ENCODE measurements at places on chromosomes 2 and 18. TPM values are rescaled to one million over a fixed set of nuclear protein-coding genes. Genes with fewer than 3 reads are reported as not detected.

PAX3 gene
- total RNA-seq, result 19.3 TPM

SPP2 gene
- not detected for total RNA-seq

SRBD1 gene
- 5.3 TPM for total RNA-seq

FTCDNL1 gene
- total RNA-seq, result 22.4 TPM

CROCC2 gene
- total RNA-seq, result not detected

CHRNA1 gene
- 160 TPM for total RNA-seq

MPP4 gene
- total RNA-seq, result 0.34 TPM

CFC1 gene
- total RNA-seq, result not detected

SPATA3 gene
- total RNA-seq, result not detected

DNA sequence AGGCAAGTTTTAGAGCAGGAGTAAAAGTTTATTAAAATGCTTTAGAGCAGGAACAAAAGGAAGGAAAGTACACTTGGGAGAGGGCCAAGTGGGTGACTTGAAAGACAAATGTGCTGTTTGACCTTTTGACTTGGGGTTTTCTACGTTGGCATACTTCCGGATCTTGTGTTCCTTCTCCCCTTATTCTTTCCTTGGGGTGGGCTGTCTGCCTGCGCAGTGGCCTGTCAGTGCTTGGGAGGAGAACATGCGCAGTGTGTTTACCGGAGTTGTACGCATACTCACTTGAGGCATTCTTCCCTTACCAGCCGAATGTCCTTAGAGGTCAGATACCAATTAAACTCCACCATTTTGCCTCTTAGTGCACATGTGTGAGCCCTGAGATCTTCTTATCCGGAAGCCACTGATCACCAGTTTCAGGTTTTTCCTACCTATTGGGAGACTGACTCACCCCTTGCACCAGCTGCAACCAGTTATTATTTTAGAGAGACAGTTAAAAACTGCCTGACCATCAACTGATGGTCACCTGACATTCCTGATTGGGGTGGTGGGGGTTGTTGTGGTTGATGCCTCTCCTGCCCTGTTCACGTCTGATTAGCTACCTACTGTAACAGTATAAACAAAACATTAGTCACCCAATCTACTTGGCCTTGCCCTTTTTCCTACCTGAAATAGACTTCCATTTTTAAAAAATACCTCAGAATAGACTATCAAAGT lies 67.5 kb downstream of the NYAP2 start:
- DNase-seq, result no peak

GRCh38 chr2:220783671-220784070 lies 788.4 kb downstream of the EPHA4 start:
- DNase-seq, result no peak

DNA sequence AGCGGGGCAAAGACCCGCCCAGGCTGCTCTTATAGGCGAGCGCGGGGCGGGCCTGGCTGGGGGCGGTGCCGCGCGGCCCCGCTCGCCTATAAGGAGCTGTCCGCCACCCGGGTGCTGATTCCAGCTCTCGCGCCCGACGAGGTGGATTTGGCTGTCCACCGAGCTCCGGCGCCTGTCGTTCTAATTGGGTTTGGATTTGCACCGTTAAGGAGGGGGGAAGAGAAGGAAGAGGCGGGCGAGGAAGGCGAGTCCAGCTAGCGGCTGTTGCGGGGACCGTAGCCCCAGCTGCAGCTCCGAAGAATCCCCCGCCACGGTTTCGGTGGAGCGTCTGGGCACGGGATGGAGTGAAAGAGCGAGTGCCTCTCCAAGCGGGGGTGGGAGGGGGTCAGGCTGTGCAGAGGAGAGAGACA lies at the start of gene CNTNAP5:
Gene CNTNAP5, plus strand, starts transcription at position 117 of the 410 bp plus-strand sequence. CDS start 364 bp downstream, outside the sequence.
- peak; percentile 65 for DNase-seq

DNA sequence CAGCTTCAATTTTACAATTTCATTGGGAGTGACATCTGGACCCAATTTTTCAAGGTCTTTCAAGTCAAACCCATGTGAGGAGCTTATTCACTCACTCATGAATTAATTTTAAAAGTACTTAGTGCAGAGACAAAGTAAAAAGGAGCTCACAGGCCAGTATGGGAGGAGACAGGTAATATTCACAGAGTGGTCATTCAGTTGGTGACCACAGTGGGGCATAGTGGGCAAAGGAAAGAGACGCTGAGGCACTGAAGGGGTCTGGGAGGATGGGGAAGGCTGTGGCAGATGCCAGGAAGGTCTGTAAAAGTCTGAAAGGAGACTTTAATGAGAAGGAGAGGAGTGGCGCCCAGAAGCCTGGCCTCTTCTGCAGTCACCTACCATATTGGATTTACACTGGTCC lies 76.0 kb downstream of the CD8B2 start:
- DNase-seq, result no peak

DNA sequence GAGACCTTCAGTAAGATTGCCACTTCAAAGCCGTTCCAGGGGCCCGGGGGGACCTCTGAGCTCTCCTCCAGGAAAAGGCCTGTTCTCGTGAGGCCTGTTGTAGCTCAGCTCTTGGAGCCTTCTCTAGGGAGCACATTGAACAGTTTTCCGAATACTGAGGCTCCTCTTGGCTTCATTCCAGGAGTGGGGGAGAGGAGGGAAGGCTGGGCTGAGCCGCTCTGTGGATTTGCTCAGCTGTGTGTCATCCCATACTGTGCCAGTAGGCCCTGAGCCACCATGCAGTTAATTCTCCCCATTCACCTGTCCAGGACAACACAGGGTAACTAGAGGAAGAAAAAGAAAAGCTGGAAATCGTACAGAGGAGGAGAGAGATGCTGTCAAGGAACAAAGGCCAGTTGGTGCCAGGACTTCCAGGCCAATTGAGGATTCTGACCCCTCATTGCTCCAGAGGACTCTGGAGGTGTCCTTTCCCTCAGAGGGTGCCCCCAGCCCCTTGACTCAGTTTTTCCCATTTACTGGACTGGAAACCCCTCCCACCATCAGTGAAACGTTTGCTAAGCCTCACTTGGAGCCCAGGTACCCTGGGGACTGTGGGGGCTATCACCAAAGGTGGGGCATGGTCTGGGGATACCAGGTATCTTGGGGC lies 41.4 kb downstream of the HS1BP3 start:
- DNase-seq, result no peak

DNA sequence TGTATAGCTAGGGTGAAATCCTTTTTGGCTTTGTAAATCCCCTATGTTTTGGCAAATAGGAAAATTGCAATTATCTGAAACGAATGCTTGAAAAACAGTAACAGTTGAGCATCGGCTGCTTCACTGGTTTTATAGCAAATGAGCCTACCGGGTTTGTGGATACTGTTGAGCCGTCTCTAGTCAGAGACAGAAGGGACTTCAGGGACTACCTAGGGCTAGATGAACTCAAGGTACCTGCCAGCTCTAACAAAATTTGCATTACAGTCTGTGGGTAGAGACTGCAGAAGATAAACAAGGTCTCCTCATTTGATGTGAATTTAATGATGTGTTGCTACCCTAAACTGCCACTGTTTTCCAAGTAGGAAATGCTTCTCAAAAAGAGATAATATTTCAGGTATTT lies 101.1 kb downstream of the EML6 start:
- DNase-seq, result no peak

DNA sequence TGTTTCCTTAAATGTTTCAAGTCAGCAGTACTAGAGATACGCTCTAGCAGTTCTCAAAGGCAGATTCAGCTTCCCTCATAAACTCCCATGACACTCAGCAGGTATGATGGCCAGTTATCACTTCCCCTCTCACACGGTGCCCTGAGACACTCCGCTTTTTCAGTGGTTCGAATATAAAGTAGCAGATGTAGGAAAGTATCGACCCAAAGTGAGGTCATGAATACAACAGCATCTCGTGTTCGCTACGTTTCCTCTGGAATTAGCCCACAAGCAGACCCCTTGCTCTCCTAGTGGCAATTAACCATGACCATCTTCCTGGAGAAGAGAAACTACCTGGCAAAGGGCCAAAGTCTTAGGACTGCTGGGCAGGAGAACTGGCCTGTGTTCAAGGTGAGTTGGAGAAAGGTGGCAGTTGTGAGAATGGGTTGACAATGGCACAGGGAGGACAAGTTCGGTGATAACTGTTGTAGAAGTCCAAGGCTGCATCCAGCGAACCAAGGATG lies 9.3 kb upstream of the AGBL5 start:
- no peak for DNase-seq

DNA sequence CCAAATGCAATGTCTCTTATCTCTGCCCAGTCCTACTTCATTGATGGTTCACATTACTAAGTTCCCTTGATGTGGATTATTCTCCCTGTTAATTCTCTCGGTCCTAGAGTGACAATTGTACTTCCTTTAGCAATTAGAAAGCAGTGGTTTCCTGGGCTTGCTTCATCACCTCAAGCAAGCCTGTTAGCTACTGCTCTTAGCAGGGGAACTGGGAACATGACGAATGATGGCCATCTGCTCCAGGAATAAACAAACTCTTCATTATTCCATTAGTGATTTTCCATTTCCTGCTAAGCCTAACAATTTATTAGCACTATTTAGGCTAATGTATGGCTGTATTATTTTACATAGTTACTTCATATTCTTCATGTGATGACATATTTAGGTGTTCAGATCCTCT lies 331.8 kb downstream of the MTX2 start:
- no peak for DNase-seq

DNA sequence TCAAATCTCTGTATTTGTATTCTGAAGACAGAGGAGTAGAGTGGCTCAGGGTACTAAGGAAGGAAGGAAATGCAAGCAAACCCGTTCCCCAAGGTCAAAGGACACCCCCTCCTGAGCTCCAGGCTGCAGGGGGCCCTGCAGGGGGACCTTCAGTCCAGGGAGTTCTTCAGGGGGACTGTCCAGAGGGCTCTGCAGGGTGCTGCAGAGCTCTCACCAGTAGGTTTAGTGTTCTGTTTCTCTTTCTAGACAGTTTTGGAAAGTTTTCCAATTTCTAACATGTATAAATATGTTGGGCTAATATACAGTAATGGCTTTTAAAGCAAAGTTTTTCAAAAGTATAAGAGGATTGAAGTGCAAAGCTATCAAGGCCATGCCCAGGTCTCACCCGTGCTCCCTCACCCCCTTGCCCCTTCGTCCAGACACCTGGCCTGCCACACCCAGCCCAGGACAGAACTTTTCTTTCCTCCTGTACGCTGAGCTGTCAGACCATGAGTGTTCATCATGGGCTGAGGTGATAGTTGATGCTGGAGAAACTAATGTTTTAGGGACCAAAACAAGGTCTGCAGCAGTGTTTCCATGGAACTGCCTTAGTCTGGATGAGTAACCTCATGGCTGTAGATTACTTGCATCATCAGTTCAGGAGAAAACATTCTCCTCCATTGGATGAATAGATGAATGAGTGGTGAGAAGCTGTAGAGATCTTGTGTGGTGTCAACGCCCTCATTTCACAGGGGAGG lies 134.2 kb downstream of the GLI2 start:
- peak; percentile 26 for DNase-seq

GRCh38 chr2:51960841-51961335 lies 929.0 kb upstream of the NRXN1 start:
- no peak for DNase-seq

- DNase-seq, result no peak
These were observed 38.5 kb downstream of the MTERF4 start for GRCh38 chr2:241063587-241063986.

GRCh38 chr2:60557486-60557864 lies 4.0 kb upstream of the BCL11A start:
- DNase-seq, result no peak

DNA sequence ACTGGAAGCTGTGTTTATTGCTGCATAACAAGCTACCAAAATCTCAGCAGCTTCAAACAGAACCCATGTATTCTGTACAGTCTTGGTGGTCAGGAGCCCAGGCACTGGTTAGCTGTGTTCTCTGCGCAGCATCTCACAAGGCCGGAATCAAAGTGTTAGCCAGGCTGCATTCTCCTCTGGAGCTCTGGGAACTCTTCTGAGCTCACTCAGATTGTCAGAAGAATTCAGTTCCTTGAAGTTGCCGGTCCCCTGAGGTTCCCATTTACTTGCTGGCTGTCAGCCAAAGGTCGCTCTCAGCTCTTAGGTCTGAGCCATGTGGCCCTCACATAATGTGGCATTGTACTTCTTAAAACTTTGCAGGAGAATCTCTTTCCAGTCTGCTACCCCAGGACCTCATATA lies 123.6 kb upstream of the SMIM21 start:
- DNase-seq, result no peak

DNA sequence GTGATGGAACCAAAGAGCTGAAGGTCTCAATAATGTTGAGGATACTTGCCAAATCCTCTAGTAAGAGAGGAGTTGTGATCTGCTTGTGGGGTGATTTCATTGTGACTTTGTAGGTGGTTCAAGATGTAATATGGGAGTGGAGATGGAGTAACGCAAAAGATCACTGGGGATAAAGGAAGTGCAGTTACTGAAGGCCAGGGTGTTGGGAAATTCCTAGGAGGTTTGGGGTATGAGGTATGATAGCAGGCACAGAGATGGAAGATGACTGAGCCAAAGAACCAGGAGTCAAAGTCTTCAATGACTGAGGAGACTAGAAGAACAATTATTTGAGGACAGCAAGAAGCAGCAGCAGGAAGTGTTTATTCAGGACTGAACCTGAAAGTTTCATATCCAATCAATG lies 222.6 kb downstream of the NCKAP5 start:
- no peak for DNase-seq

GRCh38 chr2:144615866-144616565 lies 96.1 kb upstream of the ZEB2 start:
- no peak for DNase-seq

- peak; percentile 24 for DNase-seq
These were observed 820 bp downstream of the MTCL1 start for GRCh38 chr18:8705961-8706790.

GRCh38 chr2:30738141-30738911 lies 68.9 kb downstream of the CAPN13 start:
- no peak for DNase-seq

DNA sequence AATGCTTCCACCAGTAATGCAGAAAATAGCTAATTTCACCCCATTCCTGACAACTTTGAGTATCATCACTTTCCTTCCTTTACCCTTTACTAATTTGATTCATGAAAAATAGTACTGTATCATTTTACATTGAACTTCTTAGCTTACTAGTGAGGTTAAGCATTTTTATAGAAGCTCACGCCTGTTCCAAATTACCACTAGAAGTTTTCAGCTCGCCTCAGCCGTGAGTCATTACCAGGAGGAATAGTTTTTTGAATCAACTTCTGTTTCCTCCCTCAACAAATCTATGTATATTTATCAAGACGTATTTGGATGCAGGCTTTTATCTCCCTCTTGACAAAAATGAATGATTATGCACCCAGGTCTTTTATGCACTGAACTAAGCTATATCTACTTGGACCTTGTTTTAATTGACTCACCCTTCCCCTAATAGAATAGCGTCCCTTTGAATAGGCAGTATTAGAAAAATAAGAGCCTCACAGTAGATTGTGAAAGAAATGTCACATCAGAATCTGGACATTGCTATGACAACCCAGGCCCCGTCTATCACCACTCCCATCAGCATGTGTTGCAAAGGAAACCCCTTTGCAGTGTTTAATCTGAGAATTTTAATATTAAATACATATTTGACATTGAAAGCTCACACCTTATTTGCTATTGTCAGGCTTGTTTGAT lies 207.4 kb upstream of the NRP2 start:
- DNase-seq, result no peak

DNA sequence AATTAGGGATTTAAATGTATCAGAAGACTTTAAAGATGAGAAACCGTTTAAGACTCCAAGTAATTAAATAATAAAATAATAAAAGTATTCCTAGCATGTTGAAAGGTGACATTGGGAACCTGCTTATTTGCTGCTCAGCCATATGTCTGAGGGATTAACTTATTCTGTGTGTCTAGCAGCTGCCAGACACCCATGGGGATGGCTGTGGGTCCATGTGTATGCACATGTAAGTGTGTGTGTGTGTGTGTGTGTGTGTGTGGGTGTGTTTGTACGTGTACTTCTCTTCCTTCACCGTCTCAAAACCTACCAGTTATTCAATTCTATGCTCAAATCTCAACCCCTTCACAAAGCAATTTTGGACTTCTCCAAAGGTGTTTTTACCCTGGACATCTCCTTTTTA lies 124.5 kb downstream of the SETBP1 start:
- DNase-seq, result no peak

- DNase-seq, result no peak
These were observed 221.3 kb upstream of the CTAGE1 start for GRCh38 chr18:22639026-22639463.
